Progenitor cell of endocrine pancreas (in vitro differentiated cells): ENCODE measurements at places on chromosomes 12 and 14.

GRCh38 chr14:100889641-100890040 is 13.9 kb downstream of the RTL1 start:
- DNase-seq: no peak

DNA sequence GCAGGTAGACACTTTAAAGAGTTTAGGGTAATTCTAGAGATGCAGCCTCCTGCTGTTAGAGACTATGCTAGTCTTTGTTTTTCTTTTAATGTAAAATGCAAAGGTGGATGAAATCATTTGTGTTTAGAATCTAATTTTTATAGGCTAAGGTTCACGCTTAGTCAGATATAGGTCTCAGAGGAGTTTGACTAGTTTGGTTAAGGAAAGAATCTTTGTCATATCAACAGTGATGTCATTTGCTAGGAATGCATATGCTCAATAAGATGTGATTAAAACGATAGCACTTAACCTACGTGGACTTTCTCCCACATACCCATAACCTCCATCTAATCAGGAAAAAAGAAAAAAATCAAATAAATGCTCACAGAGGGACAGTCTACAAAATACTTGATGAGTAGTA is 859.3 kb upstream of the ATXN7L3B start:
- no peak for DNase-seq

- DNase-seq: no peak
These were observed 288.7 kb downstream of the NAV3 start for GRCh38 chr12:78119351-78119918.

- DNase-seq: no peak
These were observed 87.4 kb downstream of the CPSF2 start for GRCh38 chr14:92209141-92209540.

DNA sequence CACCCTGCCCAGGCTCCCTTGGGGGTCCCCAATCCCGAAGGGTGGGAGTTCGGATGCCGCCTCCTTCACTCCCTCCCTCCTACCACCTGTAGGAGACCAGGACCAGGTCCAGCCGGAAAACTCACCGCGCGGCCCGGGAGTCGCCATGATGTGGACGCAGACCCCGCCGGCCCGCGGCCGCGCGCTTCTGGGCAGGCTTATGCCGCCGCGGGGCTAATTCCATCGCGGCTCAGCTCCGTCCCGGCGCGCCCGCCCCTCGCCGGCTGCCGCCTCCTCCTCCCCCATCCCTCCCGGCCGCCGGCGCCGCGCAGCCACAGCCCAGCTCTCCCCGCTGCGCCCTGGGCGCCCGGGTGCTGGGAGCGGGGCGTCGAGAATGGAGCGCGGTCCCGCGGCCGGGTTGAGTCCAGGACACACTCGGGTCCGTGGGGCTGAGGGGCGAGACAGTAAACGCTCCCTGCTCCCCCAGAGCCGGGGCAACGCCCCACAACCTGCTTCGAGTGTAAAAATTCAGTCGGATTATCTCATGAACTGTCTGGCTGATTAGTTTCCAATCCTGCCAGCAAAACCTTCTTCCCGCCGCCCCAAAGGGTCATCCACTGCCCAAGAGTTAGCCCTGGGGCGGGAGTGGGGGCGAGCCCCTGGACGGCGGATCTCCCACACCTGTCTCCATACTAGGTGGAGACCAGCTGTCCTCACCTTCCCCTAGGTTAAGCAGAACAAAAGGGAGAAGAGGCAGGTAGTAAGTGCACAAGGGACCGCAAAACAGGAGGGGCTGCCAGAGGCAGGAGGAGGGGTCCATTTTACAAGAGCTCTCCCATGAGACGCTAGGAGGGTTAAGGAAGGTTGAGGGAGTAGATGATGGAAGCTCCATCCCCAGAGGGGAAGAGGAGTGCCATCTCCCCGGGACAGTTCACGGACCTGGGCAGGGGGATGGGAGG is at the start of gene ANO2:
Gene ANO2 (minus strand): TSS at position 189 of the 938 bp plus-strand sequence. CDS start 42 bp downstream, at position 147.
- peak; percentile 64 for DNase-seq

DNA sequence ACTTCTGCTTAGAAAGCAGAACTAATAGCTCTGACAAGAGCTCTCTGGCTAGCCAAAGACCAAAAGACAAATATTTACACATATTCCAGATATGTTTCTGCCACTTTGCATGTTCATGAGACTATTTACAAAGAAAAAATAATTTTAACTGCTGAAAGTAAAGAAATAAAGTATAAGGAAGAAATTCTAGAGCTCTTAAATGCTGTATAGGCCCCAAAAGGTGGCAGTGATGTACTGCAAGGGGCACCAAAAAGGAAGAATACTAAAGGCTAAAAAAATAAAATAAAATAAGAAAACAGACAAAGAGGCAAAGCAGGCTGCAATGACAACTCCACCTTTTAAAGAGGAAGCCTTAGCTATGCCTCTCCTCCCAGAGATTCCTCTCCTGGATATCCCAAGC is 23.0 kb downstream of the KLRK1 start:
- no peak for DNase-seq

- DNase-seq: no peak
These were observed 26.4 kb downstream of the SIX1 start for GRCh38 chr14:60622917-60623257.

DNA sequence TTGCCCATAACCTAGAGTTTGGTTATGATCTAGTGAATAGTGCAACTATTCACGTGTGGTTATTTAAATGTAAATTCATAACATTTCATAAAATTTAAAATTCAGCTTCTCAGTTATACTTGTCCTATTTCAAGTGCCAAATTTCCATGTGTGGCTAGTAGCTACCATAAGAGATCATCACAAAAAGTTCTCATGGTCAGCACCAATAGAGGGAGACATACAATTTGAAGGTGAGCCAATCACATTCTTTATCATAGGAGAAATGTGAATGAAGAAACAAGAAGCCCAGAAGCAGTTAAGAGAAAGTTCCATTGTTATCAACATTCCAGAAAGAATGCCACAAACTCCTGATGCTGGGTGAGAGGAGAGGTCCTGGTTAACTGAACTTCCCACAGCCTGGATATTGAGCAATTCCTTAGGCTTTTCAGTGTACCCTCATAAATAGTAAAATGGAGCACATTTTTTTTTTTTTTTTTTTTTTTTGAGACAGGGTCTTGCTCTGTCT is 892.9 kb upstream of the USP15 start:
- no peak for DNase-seq

GRCh38 chr12:29159661-29160060 is 10.6 kb downstream of the FAR2 start:
- DNase-seq: no peak

DNA sequence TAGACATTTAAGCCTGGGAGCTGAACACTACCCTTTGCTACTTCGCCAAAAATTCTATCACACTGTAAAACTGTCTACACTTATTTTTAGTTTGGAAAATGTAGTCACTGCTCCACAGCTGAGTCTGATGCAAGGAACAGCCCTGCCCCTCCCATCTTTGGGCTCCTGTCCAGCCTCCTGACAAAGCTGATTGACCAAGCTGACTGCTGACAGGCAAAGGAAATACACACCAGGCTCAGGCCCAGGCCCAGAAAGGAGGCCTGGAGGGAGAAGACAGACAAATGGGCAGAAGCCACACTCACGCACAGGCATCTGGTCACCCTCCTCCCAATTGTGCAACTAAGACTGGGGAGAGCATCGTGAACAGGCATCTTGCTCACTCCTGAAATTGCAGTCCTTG is 55.3 kb downstream of the ISCA2 start:
- no peak for DNase-seq

DNA sequence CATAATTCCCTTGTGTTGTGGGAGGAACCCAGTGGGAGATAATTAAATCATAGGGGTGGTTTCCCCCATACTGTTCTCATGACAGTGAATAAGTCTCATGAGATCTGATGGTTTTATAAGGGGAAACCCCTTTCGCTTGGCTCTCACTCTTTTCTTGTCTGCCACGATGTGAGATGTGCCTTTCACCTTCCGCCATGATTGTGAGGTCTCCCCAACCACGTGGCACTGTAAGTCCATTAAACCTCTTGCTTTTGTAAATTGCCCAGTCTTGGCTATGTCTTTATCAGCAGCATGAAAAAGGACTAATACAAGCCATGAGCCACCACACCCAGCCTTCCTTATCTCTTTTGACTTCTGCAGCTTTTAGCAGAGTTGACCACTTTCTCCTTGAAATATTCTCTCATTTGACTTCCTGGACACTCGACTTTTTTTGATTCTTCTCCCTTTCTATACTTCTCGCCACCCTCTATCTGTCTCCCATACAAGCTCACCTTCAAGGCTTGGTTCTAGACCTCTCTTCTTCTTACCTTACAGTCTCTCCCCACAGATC is 2.3 kb downstream of the MTERF2 start:
- no peak for DNase-seq

- no peak for DNase-seq
These were observed 302.7 kb downstream of the CEP128 start for GRCh38 chr14:80638620-80639515.

DNA sequence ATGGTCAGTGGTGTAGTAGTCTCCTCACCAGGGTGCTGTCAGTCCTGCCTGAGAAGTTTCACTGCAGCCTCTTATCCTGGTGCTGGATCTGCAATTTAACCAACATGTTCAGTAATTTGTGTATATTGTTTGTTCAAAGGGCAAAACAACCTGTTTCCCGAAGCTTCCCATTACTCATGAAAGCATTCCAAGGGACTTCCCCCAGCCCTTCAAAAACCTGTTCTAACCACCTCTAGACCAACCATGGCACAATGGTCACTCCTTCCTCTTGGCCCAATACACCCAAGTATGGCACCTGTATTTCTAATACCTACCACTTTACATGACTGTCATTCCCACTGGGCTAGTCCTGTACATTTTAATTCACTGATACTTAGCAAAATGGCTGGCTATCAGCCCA is 12.1 kb downstream of the CKAP4 start:
- DNase-seq: no peak

- no peak for DNase-seq
These were observed 77.9 kb downstream of the NPAS3 start for GRCh38 chr14:33016613-33017012.

- no peak for DNase-seq
These were observed 114.8 kb upstream of the GSC start for GRCh38 chr14:94884616-94885230.

DNA sequence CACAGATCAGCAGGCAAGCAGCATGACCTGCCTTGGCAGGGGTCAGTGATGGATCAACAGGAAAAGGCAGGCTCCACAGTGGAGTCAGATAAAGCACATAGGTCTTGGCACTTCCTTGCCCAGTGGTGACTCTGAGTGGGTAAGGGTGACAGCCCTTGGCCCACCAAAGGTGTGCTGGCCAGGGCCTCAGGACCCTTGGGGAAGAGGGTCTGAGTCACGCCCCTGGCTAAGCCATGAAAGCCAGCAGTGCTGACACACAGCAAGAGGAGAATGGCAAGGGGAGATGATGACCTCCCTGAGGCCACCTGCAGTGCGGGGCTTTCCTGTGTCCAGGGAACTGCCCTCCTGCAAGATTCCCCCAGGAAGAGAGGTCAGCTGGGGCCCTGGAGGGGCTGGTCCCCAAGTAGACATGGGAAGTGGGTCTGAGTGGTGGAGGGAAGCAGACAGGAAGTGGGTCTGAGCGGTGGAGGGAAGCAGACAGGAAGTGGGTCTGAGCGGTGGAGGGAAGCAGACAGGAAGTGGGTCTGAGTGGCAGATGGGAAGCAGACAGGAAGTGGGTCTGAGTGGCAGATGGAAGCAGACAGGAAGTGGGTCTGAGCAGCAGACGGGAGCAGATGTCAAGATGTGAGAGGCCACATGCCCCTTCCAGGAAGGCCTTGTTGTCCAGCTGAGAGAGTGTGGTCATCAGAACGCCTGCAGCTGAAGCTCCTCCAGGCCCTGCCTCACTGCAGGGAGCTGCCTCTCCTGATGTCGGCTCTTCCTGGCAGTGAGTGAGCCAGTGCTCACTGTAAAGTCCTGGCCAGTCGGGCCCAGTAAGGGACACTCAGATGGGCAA is 34.8 kb downstream of the DIO3 start:
- no peak for DNase-seq

- no peak for DNase-seq
These were observed 69.7 kb downstream of the CMAS start for GRCh38 chr12:22115711-22116110.

GRCh38 chr12:11764837-11765236 is 115.4 kb downstream of the ETV6 start:
- no peak for DNase-seq
